ENCODE measurements at places on chromosomes 1 and 21.

DNA sequence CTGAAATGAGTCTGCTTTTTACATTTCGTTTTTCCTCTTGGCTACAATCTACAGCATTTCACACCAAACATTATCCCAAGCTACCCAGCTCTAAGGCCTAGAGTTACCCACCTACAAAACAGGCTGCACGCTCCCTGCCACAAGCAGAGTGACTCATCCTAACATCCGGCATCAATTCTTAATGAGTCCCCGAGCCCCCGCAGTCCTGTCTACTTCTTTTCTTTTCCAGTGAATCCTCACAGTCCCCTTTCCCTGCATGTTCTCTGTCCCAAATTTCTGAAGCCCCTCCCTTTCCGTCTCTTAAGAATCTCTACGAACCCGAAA, 650 bp downstream of the PCNX2 start:
- DNase-seq, result no peak

DNA sequence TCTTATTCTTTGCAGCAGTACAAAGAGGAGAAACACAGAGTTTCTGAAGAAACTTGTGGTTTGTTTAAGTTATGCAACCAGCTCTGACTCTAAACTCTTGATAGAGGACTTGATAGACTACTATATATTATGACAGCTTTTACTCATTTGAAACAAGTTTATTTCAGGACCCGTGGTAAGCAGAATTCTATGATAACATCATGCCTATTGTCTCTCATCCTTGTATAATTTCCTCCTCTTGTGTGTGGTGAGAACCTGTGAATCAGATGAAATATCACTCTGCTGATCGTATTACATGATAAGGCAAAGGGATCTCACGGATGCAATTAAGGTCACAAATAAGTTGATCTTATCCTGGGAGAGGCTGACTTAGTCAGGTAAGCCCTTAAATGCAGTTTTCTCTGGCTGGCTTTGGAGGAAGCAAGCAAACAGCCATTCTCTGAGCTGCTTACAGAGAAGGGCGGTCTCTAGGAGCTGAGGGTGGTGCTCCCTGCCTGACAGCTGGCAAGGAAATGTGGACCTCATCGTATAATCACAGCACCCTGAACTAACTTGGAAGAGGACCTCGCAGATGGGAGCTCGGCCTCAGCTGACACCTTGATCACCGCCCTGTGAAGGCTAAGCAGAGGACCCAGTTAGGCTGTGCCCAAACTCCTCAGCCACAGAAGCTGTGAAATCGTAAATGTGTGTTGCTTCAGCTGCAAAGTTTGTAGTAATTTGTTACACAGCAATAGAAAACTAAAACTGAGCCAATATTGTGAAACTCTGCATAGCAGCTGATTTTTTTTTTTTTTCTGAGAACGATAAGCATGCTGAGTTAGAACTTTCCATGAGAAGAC, 151.1 kb upstream of the DPT start:
- DNase-seq, result no peak

DNA sequence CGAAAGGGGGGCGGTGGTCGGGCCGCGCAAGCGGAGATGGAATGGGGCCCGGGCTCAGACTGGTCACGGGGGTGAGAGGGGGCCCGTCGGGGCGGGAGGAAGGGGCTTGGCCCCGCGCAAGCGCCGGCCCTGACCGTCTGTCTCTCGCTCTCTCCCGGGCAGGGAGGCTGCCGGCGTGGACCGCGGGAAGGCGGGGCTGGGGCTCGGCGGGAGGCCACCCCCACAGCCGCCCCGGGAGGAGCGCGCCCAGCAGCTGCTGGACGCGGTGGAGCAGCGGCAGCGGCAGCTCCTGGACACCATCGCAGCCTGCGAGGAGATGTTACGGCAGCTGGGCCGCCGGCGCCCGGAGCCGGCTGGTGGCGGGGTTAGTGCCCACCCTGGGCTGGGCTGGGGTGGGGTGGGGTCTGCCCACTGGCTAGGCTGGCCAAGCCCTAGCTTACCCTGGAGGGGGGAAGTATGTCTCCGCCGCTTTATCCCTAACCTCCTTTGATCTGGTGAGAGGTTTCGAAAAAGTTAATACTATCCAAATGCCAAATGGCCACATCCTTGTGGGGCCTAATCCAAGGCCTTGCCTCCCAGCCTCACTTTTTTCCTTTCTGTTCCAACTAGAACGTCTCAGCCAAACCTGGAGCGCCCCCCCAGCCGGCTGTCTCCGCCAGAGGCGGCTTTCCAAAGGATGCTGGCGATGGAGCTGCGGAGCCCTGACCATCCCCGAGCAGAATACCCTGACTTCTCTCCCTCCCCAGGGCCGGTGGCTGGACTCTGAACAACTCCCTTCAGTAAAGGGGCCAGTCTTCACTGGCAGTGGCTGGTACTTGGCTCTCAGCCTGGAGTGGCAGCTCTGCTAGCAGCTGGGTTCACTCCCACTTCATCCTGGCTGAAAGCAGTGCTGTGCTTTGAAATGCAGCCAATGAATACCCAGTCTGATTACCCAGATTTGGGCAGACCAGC, 636 bp upstream of the YRDC start:
- DNase-seq, result no peak

DNA sequence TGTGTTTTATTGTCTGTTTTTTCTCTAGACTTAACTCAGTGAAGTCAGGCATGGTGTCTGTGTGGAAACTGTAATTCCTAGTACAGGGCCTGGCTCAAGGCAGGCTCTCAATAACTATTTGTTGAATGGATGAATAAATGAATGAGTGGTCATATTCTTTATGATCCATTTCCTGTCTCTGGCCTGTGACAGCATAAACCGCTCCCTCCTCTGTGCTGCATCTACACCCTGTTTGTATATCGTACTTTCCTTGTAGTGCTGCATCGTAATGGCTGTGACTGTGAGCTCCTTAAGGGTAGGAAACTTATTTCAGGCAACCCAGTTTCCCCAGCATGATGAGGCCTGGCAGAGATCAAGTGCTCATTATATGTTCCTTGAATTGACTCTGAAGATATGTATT, 337.5 kb upstream of the USP24 start:
- no peak for DNase-seq

DNA sequence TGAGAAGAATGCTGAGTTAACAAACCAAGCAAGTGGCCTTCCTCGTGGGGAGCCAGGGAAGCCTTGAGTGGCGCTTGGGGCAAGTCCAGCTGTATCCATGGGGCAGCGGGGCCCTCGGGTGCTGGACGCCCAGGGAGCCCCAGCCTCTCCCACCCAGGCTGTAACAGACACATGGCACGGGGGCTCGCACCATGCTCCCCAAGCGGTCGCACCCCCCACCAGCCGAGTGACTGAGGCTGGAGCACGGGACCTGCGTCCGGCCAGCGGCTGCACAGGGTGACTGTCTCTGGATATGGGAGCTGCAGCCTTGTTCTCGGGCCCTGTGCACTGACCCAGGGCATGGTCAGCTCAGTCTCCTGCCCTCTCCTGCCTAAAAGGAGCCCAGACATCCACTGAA, 53.9 kb upstream of the ACTRT2 start:
- no peak for DNase-seq

DNA sequence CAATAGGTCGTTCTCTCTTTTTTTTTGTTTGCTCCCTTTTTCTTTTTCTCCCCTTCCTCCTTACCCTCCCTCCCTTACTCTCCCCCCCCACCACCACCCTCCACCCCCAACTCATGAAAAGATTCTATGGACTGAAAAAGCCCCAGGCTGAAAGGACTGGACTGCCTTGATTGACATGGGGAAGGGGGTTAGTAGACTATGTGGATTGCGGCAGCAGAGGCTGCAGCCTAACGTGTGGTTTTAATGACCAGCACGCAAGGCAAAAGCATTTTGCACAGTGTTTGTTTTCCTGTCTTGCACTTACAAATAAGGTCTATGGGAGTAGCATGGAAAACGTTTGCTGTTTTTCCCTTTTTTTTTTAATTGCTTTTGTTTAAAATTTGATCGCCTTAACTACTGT, 5.5 kb downstream of the ZBTB18 start:
- no peak for DNase-seq

- peak; percentile 20 for DNase-seq
These were observed at the start of gene FHAD1 for GRCh38 chr1:15246960-15247614. TSS of gene FHAD1 (plus strand) at chr1:15247223. CDS start at chr1:15251785, 4,562 bp downstream.

DNA sequence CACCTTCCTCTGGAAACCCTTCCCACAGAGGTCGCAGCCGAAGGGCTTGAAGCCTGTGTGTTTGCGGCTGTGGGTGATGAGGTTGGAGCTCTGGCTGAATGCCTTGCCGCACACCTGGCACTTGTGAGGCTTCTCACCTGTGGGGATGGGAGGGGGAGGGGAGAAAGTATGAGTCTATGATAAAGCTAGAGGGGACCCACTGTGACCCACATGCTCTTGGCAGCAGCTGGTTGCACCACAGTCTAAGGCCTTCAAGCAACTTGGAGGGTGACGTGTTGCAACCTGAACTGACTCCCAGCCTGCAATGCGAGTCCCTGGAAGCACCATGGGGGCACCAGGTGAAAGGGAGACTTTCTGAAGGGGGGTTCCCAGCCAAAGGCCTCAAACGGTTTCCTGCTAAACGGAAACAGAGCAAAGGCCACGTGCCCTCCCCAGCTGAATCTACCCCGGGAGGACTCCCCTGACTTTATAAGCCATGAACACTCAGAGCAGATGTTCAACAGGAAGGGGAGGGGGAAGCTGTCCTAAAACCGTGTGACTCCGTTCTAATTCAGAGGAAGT, 10.6 kb downstream of the GFI1 start:
- peak; percentile 49 for DNase-seq

- peak; percentile 60 for DNase-seq
These were observed 12.6 kb downstream of the PYCR2 start for GRCh38 chr1:225911191-225912130.

DNA sequence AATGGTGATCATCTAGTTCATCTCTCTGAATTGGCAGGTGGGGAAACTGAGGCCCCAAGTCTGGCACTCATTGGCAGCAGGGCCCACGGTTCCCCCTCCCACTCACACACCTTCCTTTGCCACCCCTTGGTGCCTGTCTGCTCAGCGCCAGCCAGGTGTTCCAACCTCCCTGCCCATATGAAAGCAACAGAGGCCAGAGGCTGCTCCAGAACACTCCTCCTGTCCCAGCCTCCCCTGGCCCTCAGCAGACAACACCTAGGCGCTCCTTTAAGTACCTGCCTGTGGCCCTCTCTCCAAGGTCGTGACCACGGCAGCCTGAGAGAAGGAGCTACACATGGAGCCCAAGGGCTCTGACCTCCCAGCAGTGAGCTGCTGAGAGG, 362.3 kb upstream of the VAMP3 start:
- no peak for DNase-seq

GRCh38 chr1:66752671-66753371, 562 bp downstream of the DYNLT5 start:
- DNase-seq, result no peak

DNA sequence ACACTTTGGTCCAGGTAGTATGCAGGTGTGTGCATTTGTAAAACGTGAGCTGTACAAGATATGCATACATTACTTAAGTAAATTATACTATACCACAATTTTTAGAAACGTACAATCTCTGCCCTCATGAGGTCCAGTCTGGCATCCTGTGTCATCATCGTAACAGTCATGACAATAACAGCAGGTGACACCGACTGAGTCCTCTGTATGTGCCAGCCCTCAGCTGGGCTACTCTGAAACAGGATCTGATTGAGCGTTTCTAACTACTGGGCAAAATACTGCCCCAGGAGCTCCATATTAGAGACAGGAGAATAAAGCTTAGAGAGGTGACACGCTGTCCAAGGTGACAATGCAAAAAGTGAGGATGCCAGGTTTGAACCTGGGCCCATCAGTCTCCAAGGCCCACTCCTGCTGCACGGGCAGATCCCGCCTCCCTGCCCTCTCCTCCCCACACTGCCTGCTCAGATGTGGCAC, 47.2 kb upstream of the ECE1 start:
- no peak for DNase-seq

DNA sequence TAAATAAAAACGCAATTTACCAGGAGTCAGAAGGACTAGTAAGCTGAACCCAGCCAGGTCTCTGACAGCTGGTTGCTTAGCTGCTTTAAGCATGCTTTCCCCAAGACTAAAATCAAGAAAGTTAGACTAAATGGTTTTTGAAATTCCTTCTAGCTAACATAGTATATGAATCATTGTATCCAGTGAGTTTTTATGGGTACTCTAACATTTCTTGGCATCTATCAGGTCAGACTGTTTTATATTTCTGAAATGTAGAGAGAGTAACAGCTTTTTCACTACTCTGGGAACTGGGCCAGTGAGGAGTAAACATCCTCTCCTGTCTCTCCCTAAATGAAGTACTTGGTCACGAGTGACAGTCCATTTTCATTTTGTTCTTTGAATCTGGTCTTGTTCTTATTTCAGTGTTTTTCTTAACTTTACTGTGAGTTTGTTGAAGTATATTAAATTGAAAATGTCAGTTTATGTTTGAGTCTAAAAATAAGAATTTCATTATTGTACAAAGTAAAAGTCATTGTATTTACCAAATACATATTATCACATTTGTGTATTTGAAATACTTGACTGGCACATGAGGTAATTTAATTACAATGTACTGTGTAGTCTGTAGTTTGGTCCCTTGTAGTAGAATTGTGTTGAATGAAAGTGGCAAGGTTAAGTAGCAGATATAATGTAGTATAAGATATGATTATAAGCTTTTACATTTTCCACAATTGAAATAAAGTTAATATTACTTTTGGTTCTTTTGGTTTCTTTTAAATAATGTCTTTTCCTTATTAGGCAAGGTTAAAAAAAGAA, 47.6 kb downstream of the PKN2 start:
- no peak for DNase-seq

GRCh38 chr21:36656138-36656537, 42.8 kb upstream of the SIM2 start:
- DNase-seq, result no peak

DNA sequence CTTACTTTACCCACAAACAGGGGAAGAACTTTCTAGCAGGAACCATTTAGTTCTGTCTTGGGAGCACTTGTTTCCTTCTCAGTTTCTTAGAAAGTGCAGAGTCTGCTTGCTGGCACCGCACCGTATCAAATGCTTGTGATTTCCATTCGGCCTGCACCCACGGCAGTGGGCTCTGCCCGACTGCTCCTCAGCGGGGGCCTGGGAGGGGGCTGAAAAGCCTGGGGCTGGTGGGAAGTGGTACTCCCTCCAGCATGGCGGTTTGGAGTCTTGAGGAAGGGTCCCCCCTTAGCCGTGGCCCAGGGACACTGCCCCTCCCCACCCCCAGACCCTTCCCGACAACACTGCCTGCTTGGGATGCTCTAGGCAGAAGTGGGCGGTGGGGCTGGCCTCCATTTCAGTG, 57.0 kb downstream of the KIF26B start:
- no peak for DNase-seq

GRCh38 chr1:62198781-62199125, 4.1 kb downstream of the L1TD1 start:
- no peak for DNase-seq

DNA sequence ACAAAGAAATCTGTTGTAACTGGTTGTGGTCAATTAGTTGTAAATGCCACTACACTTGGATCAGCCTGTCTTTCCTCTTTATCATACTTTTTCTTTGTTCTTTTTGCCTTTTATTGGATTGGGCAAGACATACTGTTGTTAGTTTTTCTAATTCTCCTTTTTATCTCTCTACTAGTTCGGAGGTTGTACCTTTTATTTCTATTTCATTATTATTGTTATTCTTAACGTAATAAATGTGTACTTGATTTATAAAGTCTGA, 59.2 kb downstream of the IVNS1ABP start:
- DNase-seq, result no peak

GRCh38 chr1:41598325-41598724, 113.8 kb upstream of the EDN2 start:
- no peak for DNase-seq

Measured in effector CD8-positive, alpha-beta T cell (primary cell).